Right lobe of liver (tissue), 6 donors: ENCODE measurements at places on chromosomes 12 and 14. TPM values are rescaled to one million over a fixed set of nuclear protein-coding genes. Genes with fewer than 3 reads are reported as not detected.

PTGER2 gene
- total RNA-seq = 0.24 TPM

LRTM2 gene
- total RNA-seq = not detected

KRT72 gene
- not detected for total RNA-seq

- no peak for DNase-seq
These were observed 50.5 kb upstream of the RAP1B start for GRCh38 chr12:68559984-68560850.

DNA sequence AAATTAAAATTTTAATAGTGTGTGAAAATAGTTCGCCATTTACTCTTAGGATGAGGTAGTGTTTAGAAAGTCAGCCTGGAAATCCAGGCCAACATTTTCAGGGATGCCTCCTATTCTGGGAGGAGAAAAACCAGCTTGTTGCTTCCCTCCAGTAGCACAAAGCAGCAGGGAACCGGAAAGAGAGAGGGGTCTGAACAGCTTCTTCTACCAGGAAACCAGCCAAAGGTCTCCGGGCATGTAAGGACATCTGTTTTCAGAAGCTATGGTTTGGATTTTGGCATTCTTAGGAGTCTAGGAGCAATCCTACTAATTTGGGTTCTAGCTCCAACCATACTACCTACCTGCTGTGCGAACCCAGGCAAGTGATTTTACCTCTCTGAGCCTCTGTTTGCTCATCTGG lies 85.3 kb downstream of the DPF3 start:
- DNase-seq = no peak

- no peak for DNase-seq
These were observed 520 bp downstream of the KSR2 start for GRCh38 chr12:117968151-117968789.

DNA sequence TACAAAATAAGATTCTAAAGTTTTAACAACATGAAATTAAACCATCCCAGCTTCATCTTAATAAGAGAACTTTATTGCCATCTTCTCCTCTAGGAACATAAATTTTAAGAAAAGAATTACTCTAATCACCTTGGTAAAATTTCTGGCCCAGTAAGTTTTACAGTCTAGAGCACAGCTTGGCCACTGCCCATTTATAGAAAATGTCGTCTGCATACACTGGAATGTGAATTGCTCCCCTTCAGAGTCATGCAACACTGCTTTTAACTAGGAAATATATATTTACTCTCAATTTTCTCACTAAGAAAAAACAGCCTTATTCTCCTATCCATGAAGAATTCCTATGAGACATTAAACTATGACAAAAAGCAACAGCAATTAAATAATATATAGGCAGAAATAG lies 48.2 kb downstream of the KCNC2 start:
- no peak for DNase-seq

DNA sequence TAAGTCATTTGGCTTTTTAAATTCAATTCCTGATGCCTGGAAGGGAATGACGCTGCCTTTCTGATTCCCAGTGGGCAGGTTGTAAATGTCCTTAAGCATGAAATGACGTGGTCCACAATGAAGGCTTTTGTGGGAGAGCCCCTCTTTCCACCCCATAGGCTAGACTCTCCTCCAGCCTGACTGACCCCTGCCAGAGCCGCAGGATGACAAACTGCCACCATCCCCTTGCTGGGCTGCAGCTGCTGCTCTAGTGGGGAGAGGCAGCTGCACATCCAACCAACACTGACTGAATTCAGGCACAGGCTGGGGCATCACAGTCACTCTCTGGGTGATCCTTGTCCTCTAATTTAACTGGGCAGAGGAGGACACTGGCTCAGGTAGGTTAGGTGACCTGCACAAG lies 6.3 kb downstream of the TSPAN11 start:
- DNase-seq = no peak
